Lung (tissue), 17 donors: ENCODE measurements at places on chromosomes 11 and 22.
A peak's percentile ranks its signal among the peaks of the same experiment; 100 is the strongest.

GRCh38 chr22:49633010-49633324 is 194.7 kb downstream of the BRD1 start:
- no peak for DNase-seq

- DNase-seq, result no peak
These were observed 6.4 kb downstream of the UNC93B1 start for GRCh38 chr11:67997475-67997921.

DNA sequence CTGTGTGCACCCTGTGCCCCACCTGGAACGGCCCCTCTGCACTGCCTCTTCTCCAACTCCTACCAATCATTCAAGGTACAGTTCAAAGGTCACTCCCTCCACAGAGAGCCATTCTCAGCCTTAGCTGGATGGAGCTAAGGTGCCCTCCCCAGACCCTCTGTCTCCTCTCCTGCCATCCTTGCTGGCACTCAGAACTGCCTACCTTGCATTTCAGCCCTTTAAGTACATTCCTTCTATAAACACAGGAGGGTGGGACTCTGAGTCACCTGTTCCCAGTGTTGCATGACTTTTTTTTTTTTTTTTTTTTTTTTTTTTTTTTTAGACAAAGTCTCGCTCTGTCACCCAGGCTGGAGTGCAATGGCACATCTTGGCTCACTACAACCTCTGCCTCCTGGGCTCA is 8.6 kb downstream of the TTLL1 start:
- no peak for DNase-seq

GRCh38 chr11:75879737-75880136 is 64.7 kb downstream of the UVRAG start:
- DNase-seq, result no peak

DNA sequence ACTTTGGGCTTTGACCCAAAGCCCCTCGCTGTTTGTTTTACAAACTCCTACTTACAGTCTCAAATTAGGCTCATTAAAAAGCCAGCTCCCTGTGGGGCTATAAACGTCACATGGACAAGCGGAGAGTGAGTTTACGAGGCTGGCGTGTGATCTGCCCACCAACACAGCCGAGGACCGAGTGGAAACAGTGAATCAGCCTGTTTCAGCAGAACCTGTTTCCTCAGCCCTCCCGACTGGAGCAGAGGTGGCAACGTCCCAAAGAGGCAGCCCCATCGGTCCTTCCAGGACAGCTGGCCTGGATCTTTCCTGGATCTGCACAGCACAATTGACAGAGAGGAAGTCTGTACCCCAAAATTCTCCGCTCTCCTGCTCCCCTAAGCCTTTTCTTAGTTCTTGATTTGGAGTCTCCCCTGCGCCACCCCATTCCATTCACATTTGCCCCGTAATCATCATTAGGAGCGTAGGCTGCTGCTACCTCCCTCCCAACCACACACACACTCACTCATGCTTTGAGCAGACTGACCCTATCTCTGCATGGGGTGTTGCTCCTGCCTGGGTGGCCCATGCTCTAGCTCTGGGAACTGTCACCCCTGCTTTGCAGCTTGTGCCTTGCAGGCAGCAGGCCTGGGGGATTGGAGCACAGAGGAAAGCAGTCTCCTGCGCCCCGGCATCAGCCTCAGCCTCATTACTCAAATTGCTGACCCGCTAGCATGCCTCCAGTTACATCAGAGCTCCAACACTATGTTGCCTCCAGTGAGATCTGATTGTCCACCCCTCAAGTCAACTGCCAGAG is 117.8 kb downstream of the NAT10 start:
- peak; percentile 89 for DNase-seq

- no peak for DNase-seq
These were observed 118.2 kb upstream of the OR9Q1 start for GRCh38 chr11:57905439-57905838.

DNA sequence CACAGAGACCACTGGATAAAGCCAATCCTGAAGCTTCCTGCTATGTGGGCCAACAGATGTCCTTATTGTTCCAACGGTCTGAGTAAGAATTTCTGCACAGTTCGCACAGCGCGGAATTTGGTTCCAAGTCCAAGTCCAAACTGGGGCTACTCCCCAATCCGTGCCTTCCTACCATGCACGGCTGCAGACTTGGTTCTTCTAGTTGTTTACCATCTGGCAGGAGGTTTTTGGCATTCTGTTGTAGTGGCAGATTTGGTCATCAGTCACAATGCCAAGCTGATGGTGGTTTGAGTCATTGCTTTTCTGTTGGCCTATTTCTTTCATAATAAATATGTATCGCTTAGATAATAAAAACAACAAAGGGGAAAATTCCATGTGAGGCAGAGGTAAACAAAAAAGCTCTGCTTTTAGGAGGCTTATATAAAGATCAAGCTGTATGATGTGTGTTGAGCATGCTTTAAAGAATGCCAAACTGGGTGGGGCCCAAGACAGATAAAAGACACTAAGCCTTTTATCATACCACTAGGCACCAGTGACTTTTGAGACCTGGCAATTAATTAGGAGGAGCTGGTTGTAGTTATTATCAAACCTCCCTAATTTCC is 52.5 kb upstream of the SYN3 start:
- DNase-seq, result no peak

DNA sequence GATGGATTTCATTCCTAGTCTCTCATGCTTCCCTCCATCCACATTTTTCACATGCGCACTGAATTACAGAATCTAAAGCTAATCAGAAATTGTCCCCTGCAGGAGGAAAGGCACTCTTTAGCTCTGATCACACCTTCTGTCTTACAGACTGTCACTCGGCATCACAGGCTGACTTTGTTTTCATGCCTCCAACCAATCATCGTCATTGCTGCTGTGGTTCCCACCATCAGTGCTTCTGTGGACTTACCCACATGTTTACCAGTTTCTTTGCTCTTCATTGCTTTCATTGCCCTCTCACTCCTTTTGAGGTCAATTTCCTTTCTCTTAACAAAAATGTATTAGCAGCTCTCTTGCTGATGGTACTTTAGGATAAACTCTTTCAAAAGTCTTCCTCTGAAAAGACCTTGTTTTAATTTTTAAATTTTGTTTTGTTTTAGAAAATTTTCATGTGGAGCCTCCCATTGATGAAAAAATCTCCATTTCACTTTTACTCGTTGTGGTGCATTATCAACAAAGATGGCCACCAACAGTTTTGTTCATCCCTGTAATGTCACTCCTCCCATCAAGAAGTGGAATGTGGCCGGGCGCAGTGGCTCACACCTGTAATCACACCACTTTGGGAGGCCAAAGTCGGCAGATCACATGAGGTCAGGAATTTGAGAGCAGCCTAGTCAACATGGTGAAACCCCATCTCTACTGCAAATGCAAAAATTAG is 20.2 kb upstream of the TREH start:
- no peak for DNase-seq

DNA sequence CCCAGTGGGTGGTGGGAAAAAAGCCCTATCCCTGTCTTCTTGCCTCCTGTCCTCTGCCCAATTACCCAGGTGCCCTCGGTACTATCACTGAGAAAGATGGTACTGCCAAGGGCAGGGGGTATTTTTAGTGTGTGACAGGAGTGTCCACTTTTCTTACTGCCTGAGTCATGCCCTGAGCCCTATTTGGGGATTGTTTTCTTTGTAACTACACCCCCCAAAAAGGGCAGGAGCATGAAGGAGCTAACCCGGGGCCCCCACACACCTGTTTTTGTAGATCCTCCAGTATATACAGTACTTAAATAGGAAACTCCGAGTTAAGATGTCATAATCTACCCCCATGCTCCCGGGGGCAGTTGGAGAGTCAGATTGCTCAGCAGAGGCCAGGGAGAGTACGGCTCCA is 3.8 kb downstream of the SMTNL1 start:
- no peak for DNase-seq

GRCh38 chr11:128763224-128763623 is 69.4 kb downstream of the FLI1 start:
- DNase-seq, result no peak
